Smooth muscle cell of the pulmonary artery (primary cell): ENCODE measurements at places on chromosomes 7 and 10. TPM values are rescaled to one million over a fixed set of nuclear protein-coding genes. Genes with fewer than 3 reads are reported as not detected.

Gene PIK3AP1
- 0.13 TPM in 1 of 2 replicates, not detected in the other for total RNA-seq

Gene SPDYE1
- not detected in 2 replicates for total RNA-seq

Gene RGR
- total RNA-seq, result not detected in 2 replicates

Gene CALHM1
- not detected in 2 replicates for total RNA-seq

Gene PROSER2
- 0.98 and 1.9 TPM in 2 replicates for total RNA-seq

Gene EBLN1
- not detected in 2 replicates for total RNA-seq

Gene SLC4A2
- 88.2 and 137 TPM in 2 replicates for total RNA-seq
